ENCODE measurements at places on chromosomes 11 and 22.

DNA sequence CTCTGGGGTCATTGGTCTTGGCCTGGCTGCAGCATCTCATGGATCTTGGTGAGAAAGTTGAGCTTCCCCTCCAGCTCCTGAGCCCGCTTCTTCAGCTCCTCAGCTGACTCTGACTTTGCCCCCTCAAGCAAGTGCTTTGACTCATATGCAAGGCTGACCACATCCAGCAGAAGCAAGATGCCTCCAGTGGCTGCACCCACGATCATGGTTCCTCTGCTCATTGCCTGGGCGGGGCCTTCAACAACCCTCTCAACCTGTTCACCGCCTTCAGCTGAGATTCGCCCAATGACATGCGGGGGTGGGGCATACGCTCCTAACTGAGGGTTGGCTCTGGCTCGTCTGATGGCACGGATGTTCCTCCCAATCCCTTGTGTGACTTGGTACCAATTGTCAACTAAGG is 11.9 kb downstream of the APOL2 start:
- DNase-seq = no peak

GRCh38 chr11:12159351-12160099 is 49.1 kb downstream of the MICAL2 start:
- DNase-seq = no peak

DNA sequence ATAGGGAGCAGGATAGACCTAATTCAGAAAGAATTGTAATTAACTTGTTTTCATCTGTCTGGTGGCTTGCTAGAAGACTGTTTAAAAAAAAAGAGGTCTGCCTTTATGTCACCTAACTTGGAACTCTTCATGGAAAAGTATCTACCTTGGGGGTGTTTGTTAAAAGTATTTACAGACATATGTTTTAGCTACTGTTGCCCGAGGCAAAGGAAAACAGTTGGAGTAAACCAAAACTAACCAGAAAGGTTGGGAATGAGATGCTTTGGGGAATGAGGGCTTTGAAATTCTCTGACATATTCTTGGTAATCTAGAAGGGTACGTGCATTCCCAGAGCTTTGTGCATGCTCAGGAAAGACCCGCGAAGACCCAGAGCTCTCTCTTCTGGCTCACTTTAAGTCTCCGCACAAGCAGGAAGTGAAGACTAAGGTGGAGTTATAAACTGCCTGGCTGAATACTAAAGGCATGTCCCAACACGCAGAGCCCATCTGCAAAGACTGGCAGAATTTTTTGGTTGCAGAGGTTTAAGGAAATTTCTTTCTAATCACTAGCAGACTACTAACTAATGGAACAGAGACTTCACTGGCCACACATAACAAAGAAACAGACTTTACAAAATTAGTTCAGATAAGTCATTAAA is 33.2 kb downstream of the HIKESHI start:
- DNase-seq = no peak

GRCh38 chr11:69550846-69551245 is 69.4 kb downstream of the LINC01488 start:
- no peak for DNase-seq

DNA sequence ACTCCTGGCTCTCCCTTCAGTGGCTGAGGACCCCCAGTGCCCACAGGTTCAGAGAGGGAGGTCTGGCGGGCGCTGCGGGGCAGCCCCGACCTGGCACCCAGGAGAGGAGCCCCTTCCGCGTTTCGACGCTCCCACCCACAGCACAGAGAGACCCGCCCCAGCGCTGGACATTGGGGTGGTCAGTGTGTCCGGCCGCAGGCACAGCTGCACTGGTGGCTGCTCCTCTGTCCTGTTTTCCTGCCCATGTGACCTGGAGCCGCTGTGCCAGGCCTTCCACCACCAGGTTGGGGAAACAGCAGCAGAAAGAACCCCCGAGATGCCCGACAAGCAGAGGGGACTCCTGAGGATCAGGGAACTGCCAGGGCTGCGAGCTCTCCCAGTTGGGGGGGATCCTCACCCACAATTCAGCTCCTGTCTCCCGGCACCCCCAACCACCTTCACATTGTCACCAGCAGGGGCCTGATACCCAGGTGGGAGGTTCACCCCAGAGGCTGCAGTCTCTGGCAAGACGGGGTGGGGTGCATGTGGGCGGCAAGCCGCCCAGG is 13.6 kb downstream of the KRTAP5-5 start:
- DNase-seq = no peak

- no peak for DNase-seq
These were observed 585.3 kb downstream of the INSC start for GRCh38 chr11:15699978-15700377.

GRCh38 chr11:863023-863909 is 20.6 kb downstream of the TSPAN4 start:
- DNase-seq = no peak

- DNase-seq = no peak
These were observed 512 bp upstream of the GRIA4 start for GRCh38 chr11:105609341-105609781.

DNA sequence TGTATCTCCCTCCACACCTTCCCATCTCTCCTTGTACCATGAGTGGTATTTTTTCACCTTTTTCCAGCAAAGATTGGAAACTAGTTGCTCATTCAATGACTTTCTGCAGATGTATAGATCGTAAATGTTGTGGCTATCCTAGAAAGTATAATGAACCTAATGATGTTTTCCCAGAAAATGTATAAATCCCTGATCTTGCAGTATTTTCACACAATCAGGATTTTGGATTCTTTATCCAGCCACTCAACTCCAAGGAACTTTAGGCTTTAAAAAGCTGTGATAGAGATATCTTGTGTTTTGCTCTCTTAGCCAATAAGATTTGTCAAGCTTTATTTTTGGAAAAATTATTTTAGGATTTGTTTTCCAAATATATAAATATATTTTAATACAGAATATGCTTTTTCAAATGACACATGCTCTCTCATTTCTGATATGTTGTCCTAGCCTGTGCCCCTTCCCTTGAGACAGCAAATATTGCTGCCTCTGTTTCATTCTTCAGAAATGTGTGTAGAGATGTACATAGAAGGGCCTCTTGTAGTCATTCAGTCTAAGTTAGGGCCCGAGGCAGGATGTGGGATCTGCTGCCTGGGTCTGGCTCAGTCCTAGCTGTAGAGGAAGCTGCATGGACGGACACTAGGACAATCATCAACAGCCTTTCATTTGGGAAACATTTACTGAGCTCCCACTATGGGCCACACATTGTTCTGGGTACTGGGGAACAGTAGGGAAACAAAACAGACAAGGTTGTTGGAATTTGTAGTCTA is 62.4 kb downstream of the NAV2 start:
- no peak for DNase-seq

DNA sequence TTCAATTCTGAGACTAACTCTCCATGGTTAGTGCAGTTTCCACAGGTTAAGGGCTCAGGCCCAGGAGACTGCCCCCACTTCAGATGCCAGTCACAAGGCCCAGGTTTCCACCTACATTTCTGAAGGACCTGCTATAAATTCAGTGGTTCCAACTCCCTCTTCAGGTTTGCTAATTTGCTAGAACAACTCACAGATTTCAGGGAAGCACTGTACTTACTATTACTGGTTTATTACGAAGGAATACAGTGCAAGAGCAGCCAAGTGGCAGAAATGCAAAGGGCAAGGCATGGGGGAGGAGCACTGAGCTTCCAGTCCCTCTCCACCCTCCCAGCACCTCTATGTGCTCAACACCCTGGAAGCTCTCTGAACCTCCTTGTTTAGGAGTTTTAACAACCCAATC is 39.3 kb upstream of the SPON1 start:
- DNase-seq = no peak

GRCh38 chr11:71102251-71102995 is 150.0 kb downstream of the SHANK2 start:
- no peak for DNase-seq
